Mesendoderm (in vitro differentiated cells): ENCODE measurements at places on chromosomes 5 and 9.

GRCh38 chr5:166942948-166943347 is 1348.5 kb upstream of the WWC1 start:
- DNase-seq = no peak

DNA sequence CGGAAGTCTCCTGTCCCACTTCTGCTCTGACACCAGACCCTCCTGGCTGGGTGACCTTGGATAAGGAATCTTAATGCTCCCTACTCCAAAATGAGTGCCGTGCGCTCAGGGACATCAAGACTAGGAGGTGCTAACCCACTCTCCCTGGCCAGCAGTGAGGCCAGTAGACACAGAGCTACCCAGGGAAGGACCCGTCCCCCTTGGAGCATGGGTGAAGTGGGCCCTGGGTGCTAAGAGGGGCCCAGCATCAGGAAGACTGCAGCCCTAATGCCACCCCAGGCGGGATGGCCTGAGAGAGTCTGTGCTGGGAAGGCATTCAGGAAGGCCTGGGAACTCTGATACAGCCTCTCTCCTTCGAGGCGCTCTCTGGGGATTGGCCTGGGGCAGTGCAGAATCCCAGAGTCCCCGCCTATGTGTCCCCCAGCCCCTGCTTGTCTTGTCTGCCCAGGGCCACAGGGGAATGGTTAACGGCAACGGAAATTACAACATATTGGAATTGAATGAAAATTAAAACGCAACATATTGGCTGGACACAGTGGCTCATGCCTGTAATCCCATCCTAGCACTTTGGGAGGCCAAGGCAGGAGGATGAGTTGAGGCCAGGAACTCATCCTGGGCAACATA is 29.7 kb upstream of the RNU6ATAC start:
- no peak for DNase-seq

DNA sequence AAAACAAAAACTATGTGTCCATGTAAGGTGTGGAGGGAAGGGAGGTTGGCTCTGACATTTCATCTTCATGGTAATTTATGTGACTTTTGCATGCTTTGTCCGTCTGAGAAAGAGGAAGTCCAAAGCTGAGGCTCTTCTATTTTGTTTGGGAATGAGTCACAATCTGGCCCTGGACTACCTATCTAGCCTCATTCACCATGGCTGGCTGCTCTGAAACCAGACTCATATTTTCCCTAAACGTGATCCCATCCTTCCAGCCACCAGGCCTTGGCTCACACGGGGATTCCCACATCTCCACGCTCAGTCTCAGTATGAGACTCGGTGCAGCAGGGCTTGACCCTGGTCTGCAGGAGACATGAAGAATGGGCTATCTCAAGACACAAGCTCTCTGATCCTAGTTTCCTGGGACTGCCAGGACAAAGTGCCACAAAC is 672.8 kb downstream of the ACTL7B start:
- DNase-seq = no peak

DNA sequence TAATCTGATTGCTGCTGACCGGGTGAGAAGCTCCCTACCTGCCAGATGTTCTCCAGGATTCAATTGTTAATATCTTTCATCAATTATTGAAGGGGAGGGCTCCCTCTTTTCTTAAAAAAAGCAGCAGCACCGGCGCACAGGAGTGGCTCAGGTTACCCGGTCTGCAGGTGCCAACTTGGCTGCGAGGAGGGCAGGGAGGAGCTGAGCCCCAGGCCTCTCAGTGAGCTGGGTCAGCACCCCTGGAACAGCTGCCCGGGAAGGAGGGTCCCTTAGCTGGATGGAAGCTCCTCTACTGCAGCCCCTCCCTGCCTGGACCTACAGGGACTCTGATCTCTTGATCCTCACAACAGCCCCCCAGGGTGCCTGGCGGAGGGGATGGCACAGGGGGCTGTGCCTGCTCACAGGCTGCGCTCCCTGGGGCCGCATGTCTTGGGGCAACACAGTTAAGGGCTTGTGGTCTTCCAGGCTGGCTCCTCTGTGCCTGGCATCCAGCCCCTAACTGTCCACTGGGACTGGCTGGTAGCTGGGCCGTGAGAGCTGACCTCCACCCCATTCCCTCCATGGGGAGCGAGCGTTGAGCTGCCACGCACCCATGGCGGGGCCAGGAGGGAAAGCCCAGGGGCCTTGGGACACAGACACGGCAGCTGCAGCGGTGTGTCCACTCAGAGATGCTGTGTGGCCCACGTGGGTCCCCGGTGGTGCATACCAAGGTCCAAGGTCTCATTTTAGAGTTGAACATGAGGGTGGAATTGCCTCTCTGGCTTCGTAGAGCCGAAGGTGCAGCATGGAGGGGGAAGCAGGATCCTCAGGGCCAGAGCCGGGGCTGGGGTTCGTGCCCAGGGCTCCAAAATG is 28.6 kb upstream of the TMEM250 start:
- no peak for DNase-seq

DNA sequence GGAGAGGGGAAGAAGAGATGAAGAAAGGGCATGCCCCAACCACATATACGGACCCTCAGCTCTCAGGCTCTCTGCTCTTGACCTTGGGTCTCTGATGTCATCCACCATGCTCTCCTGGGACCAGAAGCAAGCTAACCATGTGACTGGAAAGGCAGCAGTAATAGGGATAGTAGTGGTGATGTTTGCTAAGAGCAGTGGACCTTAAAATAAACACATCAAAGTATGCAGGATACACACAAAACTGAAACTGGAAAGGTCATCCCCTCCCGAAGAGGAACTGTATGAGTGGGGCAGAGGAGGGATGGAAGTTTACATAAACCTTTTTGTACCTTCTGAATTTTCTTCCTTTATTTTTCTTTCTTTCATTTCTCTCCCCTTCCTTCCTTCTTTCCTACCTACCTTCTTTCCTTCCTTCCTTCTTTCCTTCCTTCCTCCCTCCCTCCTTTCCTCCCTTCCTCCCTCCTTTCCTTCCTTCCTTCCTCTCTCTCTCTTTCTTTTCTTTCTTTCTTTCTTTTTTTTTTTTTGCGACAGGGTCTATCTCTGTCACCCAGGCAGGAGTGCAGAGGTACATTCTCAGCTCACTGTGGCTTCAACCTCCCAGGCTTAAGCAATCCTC is 8.1 kb upstream of the PTPN3 start:
- no peak for DNase-seq
